ENCODE measurements at places on chromosomes 1 and 21.

DNA sequence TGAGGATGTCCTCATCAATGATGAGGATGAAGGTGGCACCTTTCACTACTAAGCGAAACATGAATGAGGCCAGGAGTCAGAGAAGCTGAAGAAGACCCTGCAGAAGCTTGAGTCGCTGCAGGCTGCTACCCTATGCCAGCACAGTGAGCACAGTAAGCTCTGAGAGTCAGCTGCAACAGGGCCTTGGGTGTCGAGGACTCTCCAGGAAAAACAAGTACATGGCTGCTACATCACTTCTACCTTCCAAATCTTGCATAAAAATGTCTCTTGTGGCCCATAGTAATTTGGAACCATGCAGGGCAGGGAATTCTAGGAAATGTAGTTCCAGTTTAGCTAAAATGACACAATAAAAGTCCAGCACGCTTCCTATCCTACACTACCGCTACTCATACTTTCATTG, 51.5 kb upstream of the KIRREL1 start:
- DNase-seq: no peak

- DNase-seq: no peak
Observed at GRCh38 chr21:36858320-36858957, 108.0 kb downstream of the HLCS start.

- DNase-seq: no peak
Observed at GRCh38 chr1:145751491-145752037, 32.3 kb downstream of the CD160 start.

DNA sequence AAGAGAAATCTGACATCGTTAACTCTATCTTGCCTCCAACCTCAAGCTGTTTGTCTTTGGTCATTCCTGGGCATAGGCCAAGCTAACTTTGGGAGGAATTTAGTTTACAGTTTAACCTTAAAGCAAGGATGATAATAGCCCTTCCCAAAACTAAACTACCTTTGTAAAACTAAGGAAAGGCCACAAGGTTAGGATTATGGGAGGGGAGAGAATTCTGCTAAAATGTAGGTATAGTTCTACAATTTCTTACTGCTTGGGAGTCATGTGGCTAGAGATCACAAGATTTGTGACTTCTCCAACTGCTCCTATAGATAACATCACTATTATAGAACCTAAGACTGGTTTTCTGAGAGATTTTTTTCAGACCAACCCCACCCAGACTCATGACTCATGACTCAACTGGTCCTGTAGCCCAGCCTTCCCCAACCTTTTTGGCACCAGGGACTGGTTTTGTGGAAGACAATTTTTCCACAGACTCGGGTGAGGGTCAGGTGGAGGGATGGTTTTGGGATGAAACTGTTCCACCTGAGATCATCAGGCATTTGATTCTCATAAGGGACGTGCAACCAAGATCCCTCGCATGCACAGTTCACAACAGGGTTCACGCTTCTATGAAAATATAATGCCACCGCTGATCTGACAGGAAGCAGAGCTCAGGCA, 70.7 kb upstream of the MUTYH start:
- no peak for DNase-seq

DNA sequence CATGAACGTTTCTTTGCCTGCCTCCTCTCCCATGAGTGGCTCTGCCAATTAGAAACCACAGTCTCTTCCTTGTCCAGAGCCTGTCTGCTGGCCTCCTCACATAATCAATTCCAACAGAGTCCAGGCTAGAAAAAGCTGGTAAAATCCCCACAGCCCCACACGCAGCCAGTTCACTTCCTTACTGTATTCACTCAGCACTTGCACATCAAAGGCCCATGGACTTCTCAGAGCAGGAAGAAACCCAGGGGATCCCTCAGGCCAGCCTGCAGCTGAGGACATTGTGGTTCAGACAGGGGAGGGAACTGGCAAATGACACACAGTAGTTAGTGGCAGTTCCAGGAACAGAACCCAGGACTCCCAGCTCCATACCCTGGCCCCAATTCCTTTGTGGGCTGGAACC, 171.6 kb upstream of the EDN2 start:
- DNase-seq: no peak

- no peak for DNase-seq
Observed at GRCh38 chr1:30872033-30872947, 36.3 kb downstream of the SDC3 start.

DNA sequence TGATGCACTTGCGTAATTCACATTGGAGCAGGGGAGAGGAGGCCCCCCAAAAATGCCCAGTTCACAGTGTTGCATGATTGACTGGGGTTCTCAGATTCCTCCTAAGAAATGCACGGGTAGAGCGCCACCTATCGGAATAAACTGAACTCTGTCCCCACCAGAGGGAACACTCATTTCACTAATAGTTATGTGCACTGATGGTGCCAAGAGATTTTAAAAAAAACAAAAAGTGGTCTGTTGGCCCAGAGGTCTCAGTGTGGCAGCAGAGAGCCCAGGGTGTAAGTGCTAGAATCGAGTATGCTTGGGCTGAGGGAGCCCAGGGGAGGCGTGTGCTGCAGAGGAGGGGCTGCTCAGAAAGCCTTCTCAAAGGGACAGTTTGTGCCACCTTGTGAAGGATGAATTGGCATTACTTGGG, 6.9 kb downstream of the PINK1 start:
- DNase-seq: peak; percentile 75

DNA sequence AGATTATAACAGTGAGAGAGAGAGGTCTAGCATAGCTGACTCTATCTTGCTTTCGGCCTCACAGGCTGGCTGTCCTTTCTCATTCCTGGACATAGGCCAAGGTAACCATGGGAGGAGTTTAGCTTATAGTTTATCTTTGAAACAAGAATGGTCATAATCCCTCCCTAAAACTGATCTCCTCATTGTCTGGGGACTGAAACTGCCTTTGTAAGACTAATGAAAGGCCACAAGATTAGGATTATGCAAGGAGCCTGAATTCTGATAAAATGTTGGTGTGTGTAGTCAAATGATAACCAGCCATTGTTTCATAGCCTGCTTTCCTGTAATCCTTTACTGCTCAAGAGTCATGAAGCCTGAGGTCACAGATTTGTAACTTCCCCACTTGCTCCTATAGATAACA, 131.9 kb upstream of the LYPLAL1 start:
- no peak for DNase-seq

GRCh38 chr1:172955161-172955815, 95.5 kb downstream of the TNFSF18 start:
- DNase-seq: no peak

- DNase-seq: peak; percentile 52
Observed at GRCh38 chr1:176193023-176193422, 14.1 kb downstream of the COP1 start.

DNA sequence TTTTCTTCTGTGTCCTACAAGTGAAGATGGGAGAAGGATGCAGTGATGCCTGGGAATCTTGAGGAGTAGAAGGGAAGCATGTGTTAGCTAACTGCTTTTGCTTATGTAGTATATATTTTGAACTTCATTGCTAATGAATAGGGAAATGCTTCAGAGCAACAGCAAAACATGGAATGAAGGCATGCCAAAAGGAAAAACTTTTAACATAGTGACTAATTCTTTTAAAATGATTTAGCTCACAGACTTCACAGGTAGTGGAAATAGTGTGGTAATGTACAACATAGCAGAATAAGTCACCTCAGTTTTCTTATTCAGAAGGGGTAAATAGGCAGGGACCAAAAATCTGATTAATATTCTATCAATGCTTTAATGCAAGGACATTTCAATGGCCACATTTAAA, 95.5 kb downstream of the LYPLAL1 start:
- no peak for DNase-seq

GRCh38 chr1:182651339-182651724, 33.1 kb downstream of the RGS8 start:
- DNase-seq: no peak

DNA sequence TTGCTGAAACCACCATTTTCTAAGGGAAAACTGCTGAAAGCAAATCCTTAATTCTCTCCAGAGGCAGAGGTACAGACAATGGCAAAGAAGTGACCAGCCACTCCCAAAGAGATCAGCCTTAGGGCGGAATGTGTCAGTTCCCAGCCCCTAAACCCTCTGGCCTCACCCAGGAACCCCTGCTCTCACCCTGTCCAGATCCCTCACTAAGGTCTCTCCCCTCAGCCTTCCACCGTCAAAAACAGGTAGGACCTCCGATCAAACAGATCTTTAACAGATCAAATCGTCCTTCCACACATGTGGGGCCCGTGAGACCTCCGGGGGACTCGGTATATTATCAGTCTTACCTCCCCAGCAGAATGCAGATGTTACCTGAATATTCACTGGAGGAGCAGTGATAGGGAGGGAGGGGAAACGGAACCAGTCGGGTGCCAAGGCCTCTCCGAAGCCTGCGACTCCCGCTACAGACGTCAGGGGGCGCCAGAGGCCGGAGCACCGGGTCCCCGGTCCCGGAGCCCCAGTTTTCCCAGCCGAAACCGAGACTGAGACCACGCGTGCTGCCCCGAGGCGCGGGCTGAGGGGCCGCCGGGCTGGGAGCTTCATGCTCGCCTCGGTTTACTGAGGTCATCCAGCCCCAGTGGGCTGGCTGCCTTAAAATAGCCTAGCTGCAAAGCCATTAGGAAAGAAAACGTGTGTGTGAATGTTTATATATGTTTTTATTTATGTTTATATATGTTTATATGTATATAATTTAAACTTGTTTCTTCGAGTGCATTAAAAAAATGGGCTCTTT, 23.6 kb downstream of the GPA33 start:
- peak; percentile 62 for DNase-seq

GRCh38 chr1:235074523-235075047, 54.1 kb downstream of the TOMM20 start:
- DNase-seq: peak; percentile 87

- DNase-seq: no peak
Observed at GRCh38 chr1:66893712-66894111, 30.9 kb downstream of the DNAI4 start.

GRCh38 chr1:20356850-20357459, 66.3 kb downstream of the VWA5B1 start:
- no peak for DNase-seq

DNA sequence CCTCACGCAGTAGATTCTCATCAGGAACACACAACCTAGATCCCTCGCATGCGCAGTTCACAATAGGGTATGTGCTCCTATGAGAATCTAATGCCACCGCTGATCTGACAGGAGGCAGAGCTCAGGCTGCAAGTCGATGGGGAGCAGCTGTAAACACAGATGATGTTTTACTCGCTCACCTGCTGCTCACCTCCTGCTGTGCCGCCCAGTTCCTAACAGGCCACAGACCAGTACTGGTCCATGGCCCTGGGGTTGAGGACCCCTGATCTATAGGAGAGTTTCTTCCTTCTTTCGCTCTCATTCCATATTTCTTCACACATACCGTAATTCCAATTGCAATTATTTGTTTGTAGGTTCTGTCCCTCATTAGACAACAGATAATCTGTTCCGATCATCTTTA, 103.4 kb downstream of the CLEC20A start:
- DNase-seq: no peak

DNA sequence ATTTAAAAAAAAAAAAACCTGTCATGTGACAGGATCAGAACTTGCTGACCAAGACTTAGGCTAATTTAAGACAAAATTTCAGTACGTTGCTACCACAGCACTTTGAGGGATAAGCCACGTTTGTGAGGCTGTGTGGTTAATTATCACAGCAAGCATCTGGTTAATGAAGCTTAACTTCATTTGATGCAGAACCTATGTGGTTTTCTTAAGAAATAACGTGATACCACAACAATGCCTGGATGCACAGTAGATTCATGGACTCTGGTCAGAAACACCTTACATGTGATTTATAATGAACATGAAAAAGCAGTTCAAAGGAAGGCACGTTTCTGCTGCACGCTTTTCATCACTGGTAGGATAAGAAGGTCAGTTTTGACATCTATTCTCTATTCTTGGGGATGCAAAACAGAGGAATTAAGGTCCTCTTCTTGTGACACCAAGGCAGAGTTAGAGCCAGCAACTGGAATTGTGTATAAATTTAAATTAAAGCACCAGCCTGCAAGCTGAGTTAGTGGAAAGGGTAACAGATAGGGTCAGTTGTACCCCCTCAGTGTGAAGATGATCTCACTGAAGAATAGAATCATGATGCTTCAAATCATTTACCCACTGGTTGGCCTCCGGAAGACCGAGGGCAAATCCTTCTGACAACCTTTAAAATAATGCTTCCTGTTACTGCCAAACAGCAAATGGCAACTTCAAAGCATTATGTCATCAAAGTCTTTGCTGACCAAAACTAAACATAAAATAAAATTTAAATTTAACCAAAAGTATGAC, 6.0 kb upstream of the KRTAP8-1 start:
- no peak for DNase-seq

DNA sequence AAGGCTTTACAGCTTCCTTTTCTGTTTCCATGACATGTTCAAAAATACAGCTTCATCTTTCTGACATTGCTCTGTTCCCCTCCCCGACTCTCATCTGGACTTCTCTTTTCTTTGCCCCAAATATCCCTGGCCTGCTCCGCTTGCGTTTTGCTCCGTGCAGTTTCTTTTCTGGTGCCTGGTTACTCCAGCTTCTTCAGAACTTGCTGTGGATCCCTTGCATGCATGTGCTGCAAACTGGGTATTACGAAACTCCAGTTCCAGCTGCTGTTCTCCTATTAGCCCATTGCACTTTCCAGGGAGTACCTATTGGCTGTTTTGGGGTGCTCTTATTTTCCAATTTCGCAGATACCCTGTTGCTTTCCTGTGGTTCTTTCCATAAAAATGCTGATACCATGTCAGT, 9.9 kb upstream of the NDC1 start:
- no peak for DNase-seq

GRCh38 chr1:1163538-1164070, 10.1 kb upstream of the TTLL10 start:
- DNase-seq: no peak

DNA sequence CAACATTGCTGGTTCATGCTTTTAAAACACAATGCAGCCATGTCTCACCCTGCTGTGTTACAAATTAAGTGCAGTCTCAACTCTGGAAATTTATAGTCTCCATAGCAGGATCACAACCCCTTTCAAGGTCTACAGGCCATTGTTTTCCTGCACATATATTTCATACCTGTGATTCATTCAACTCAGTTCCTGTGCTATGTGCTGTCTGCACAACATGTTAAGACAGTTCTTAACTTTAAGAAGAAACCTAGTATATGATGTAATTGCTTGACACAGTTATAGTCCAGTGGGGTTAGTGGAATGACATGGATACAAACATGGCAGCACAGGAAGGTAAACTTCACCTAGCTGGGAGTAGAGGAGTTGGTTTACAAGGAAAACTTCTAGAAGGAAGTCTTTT, 106.4 kb downstream of the IFI44 start:
- DNase-seq: no peak

DNA sequence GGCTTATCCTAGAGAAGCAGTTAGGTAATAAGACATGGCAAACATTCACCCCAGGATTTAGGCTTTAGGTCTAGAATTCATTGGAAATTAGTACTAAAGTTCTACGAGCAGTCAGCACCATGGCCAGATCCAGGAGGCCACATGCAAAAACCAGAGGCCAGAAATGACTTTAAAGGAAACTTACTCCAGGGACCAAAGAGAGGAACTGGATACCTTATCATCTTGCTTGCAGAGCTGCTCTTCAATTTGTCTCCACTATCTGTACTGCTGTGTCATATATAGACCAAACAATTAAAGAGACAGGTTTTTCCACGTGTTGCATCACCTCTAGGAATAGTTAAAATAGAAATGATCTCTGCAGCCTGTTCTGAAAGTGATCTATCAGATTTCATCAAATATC, 127.8 kb downstream of the LMX1A start:
- DNase-seq: peak; percentile 3

- no peak for DNase-seq
Observed at GRCh38 chr1:18557621-18558465, 72.8 kb upstream of the PAX7 start.

Measured in GM12865 (cell line).